ENCODE measurements at places on chromosomes 6 and 20. TPM values are rescaled to one million over a fixed set of nuclear protein-coding genes. Genes with fewer than 3 reads are reported as not detected.

- DNase-seq, result no peak
Observed at GRCh38 chr6:39210450-39210849, 18.8 kb downstream of the KCNK5 start.

GRCh38 chr6:124796464-124796970 lies 165.7 kb upstream of the RNF217 start:
- DNase-seq, result no peak

The OR2H1 gene
- polyA plus RNA-seq, result not detected

The JPH2 gene
- polyA plus RNA-seq, result 105 TPM

DNA sequence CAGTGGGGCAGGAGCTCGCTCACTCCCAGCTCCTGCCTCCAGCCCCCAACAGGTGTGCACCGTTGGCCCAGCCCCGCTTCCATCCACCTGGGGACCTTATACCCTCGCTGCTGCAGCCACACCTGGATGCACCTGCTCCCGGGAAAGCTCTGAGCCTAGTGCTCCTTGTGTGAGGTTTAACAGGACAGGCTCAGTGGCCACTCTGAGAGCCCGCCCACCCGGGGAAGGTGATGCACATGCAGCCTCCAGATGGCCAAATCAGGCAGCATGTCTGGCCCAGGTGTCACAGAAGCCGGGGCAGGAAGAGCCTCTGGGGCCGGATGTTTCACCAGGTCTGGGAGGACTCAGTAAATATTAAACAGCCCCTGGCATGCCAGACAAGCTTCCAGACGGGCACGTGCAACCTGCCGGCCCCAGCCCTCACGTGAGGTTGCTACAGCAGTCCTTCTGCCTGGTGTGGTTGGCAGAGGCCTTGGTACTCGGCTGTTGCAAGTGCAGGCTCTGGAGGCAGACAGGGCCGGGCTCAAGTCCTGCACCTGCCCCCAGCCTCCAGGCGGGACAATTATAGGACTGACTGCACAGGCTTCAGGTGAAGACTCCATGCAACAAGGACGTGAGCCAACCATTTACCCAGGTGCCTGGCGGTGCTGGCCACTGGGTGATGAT lies 66.9 kb downstream of the RIPOR3 start:
- DNase-seq, result no peak

The MAN1A1 gene
- 23.4 TPM for polyA plus RNA-seq

GRCh38 chr6:53294611-53295010 lies 54.1 kb downstream of the ELOVL5 start:
- no peak for DNase-seq

GRCh38 chr20:54190217-54190616 lies 16.4 kb upstream of the CYP24A1 start:
- DNase-seq, result no peak

- no peak for DNase-seq
Observed at GRCh38 chr6:53813096-53813495, 18.3 kb downstream of the LRRC1 start.

GRCh38 chr20:23278172-23278571 lies 72.4 kb upstream of the NXT1 start:
- DNase-seq, result no peak

DNA sequence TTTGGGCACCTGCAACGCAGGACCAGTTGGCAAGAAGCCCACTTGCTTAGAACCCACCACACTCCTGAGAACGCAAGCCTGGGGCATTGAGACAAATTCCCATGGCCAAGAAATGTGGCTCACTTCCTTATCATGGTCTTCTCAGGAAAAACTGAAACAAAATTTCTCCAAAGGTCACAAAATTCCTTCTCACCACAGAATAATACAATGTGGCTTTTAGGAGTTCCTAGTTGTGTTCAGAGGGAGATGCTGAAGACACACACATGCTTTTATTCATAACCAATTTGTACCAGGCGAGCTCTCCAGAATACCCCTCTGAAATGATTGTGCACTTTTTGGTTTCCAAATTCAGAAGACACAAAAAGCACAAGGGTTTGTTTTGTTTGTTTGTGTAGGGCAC lies 31.6 kb downstream of the ADTRP start:
- DNase-seq, result no peak

The RPP40 gene
- 12.5 TPM for polyA plus RNA-seq

GRCh38 chr6:150078788-150079187 lies 9.9 kb upstream of the ULBP3 start:
- DNase-seq, result no peak

The TMEM14A gene
- polyA plus RNA-seq, result 14.5 TPM

DNA sequence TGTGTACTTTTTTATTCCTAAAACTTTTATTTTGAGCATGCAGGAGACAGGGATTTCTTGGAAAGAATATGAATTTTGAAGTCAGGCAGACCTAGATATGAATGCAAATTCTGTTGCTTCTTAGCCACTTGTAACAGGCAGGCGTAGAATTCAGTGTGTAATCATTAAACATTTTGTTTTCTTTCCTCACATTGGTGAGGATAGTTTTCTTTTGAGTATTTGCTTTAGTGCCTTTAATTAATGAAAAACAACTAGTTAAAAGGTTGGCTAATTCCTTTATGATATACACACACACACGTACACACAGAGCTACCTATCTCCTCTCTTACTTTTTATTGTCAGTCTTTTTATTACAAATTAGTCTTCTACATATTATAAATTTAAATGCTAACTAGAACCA lies 342.3 kb downstream of the CDKAL1 start:
- DNase-seq, result no peak

GRCh38 chr20:62517901-62518610 lies 42.3 kb upstream of the GATA5 start:
- DNase-seq, result no peak

The VSX1 gene
- polyA plus RNA-seq, result not detected

The MATN4 gene
- polyA plus RNA-seq, result 0.57 TPM

The SCUBE3 gene
- polyA plus RNA-seq, result 0.82 TPM

DNA sequence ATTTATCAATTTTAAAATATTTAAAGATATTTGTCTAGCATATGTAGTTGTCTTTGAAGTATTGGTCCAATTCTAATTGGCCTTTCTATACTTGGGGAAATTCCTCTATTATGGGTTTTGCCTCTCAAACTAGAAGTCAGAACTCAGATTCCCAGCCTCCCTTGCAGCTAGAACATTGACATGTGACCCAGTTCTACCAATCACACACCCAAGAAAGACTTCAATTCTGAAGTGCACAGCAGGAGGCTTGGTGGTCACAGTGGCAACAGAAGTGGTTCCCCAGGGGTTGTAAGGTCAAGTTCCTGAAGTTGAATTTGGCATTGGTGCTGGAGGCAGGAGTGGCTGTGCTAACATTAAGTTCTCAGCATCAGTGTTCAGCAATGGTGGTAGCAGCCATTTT lies 14.8 kb upstream of the FKBP5 start:
- DNase-seq, result no peak

GRCh38 chr6:132685009-132685408 lies 26.0 kb upstream of the TAAR1 start:
- DNase-seq, result no peak

- no peak for DNase-seq
Observed at GRCh38 chr20:61090541-61090940, 161.5 kb upstream of the CDH4 start.

The SLC17A3 gene
- polyA plus RNA-seq, result not detected

- no peak for DNase-seq
Observed at GRCh38 chr6:103797738-103798137, 1062.0 kb downstream of the HACE1 start.

The LRP11 gene
- polyA plus RNA-seq, result 19.1 TPM

DNA sequence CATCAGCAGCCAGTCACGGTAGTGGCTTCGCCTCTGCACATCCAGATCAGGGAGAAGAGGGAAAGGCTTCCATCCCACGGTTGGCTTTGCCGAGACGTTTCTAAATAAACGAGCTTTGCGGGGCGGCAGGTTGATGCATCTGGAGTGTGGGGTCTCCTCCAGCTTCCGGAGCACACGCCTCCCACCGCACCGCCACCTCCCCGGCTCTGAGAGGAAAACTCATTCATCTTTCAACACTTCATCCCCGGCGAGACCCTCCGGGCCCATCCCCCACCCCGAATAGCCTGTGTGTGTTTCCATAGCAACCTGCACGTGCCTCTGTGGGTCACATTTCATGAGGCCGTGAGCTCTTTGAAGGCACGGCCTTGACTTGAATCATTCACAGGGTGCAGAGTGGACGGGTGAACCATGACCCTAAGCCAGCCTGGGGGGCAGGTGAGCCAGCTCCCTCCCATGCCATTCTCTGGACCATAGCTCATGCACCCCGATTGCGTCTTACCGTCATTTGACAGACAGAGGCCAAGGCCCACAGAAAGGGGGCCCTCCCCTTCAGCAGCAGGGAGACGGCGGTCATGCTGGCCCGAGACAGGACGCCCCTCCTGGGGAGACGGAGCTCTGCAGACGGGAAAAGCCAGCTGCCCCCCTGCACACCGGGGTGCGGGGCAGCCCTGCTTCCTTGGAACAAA lies 16.2 kb upstream of the CHRNA4 start:
- DNase-seq, result no peak

The POM121L2 gene
- not detected for polyA plus RNA-seq

The CCNC gene
- polyA plus RNA-seq, result 44.0 TPM

The BCAS4 gene
- 2.4 TPM for polyA plus RNA-seq

DNA sequence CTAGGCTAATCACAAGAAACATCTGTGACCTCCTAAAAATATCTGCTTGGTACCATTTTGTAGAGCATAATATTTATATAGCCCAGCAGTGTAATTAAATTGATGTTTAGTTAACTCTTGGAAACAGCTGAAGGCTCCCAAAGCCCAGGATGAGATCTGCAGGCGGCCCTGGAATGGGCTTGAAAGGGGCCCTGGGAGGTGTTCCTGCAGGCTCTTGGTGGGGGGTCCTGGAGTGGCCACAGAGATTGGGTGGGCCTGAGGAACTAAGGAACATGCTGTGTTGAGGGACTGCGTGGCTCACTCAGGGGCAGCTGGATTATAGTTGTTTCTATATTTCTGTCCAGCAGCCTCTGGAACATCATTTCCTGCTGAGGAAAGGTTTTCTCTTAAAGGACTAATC lies 9.2 kb downstream of the SCP2D1 start:
- no peak for DNase-seq

GRCh38 chr6:168909288-168909687 lies 344.4 kb downstream of the THBS2 start:
- DNase-seq, result no peak

The PLG gene
- 2.3 TPM for polyA plus RNA-seq

DNA sequence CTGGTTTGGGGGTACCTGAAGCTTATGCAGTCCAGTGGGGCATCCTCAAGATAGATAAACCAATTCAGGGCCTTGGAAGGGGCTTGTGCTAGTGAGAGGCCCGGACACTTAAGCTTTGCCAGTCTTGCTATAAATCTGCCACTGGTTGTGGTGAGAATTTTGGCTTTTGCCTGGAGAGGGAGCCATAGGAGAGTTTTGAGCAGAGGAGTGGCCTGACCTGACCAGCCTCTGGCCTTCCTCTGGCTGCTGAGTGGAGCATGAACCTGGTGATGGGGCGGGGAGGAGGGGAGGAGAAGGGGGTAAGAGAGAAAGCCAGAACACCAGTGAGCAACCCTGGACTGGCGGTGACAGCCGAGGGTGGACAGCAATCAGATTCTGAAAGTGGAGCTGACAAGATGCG lies 7.1 kb downstream of the TMEM74B start:
- no peak for DNase-seq

- no peak for DNase-seq
Observed at GRCh38 chr6:126199466-126199865, 140.4 kb upstream of the CENPW start.

DNA sequence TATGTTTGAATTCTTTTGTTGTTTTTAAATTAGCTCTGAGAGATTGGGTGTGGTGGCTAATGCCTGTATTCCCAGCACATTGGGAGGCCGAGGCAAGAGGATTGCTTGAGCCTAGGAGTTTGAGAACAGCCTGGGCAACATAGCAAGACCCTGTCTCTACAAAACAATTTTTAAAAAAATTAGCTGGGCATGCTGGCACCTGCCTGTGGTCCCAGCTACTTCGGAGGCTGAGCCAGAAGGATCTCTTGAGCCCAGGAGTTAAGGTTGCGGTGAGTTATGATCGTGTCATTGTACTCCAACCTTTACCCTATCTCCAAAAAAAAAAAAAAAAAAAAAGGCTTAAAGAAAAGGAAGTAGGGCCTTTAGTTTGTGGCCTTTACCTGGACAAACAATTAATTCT lies 22.9 kb downstream of the DHX35 start:
- DNase-seq, result no peak

GRCh38 chr6:18087396-18088165 lies 34.9 kb downstream of the NHLRC1 start:
- no peak for DNase-seq

DNA sequence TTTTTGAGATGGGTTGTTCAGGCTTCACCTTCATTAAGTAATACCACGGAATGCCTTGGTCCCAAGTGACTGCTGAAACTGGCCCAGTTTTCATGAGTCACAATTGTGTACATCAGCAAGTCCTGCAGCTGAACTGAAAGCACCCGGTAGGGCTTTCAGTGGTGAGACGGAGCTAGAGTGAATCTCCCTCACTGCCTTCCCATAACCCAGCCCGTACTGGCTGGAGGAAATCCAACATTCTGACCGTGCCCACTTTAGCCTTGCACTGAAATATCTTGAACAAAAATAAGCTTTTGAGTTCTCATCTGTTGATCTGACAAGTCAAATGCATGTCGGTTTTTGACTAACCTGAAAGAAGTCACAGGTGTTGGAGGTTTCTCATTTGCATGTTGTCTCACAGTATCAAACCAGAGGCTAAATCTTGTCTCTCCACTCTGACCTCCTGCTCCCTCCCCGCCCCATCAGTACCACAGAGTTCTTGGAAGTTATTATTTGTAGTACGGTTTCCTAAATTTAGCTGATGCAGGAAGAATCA lies 35.9 kb downstream of the DUSP22 start:
- DNase-seq, result no peak

GRCh38 chr6:81842254-81842653 lies 89.8 kb upstream of the TENT5A start:
- DNase-seq, result no peak

DNA sequence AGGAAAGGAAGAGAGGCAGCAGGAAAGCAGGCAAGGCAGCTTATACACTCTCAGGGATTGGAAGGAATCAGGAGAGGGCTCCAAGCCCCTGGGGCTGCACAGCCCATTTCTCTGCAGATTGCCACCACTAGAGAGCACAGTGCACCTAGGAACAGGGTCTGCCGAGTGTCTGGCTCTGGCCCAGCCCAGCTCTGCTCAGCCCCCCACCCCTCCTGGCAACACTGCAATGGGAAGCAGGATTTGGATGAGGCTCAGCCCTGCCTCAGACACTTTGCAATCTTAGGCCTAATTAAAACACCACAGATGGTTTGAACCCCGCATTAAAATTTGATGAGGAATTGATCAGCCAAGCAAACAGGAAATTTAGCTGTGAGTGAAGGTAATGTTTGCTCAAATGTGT lies 252.7 kb downstream of the DHX35 start:
- no peak for DNase-seq

GRCh38 chr20:922781-923180 lies 6.6 kb upstream of the ANGPT4 start:
- no peak for DNase-seq

The TNFRSF21 gene
- 13.7 TPM for polyA plus RNA-seq

The TREML2 gene
- 0.11 TPM for polyA plus RNA-seq
